ENCODE measurements at places on chromosomes 12 and 14. TPM values are rescaled to one million over a fixed set of nuclear protein-coding genes. Genes with fewer than 3 reads are reported as not detected.

CYP27B1 gene
- 1.7 TPM for total RNA-seq

AQP2 gene
- total RNA-seq, result not detected

GALNT8 gene
- total RNA-seq, result 0.59 TPM

EIF2B2 gene
- total RNA-seq, result 41.0 TPM

MMP17 gene
- 1.3 TPM for total RNA-seq

DIO3 gene
- total RNA-seq, result 0.79 TPM

PRICKLE1 gene
- total RNA-seq, result 0.19 TPM

GLIPR1L2 gene
- 0.29 TPM for total RNA-seq

GPR137C gene
- 0.30 TPM for total RNA-seq

FRS2 gene
- 22.6 TPM for total RNA-seq

CLEC4C gene
- total RNA-seq, result not detected

PROX2 gene
- total RNA-seq, result not detected

GPR65 gene
- total RNA-seq, result 1.4 TPM

SCN8A gene
- total RNA-seq, result 0.26 TPM

All from esophagus squamous epithelium (tissue), 5 donors.